AG04450 (cell line): ENCODE measurements at places on chromosomes 7 and 10.

DNA sequence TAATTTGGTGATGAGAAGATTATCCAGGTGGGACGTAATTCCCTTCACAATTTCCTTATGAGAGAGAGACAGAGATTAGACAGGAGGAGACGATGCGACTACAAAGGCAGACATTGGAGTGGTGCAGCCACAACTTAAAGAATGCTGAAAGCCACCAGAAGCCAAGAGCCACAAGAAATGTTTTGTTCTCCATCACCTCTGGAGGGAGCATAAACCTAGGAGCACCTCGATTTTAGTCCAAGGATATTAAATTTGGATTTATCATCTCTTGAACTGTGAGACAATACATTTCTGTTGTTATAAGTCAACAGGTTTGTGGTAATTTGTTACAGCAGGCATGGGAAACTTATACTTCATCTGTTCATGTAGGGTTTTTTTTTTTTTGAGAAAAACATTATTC is 418.9 kb downstream of the DGKB start:
- DNase-seq = no peak

DNA sequence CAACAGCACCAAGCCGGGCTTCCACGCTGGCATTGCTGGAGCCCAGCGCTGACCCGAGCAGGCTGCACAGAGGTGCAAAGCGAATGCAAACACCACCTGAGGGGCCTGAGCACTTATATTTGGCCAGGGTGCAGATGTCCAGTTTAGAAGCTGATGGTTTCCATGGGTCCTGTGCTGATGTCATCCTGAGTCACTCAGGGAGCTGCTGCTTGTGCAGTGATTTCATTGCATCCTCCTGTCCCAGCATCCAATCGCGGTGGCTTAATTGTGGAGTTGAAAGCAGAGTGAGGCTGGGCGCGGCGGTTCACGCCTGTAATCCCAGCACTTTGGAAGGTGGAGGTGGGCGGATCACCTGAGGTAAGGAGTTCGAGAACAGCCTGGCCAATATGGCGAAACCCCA is 410.2 kb upstream of the KLF6 start:
- peak; percentile 20 for DNase-seq

DNA sequence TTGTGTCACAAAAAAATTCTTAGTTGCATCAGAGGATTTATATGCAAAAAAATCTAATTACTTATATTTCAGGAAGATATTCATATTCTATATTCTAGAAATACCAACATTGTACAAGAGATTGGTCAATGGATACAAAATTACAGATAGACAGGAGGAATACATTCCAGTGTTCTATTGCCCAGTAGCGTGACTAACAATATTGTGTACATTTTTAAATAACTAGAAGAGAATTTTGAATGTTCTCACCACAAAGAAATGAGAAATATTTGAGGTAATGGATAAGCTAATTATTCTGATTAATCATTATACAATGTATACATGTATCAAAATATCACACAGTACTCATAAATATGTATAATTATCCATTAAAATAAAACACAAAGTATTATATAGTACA is 253.3 kb downstream of the IPMK start:
- no peak for DNase-seq

- no peak for DNase-seq
These were observed 515.5 kb upstream of the SEMA3D start for GRCh38 chr7:85702348-85702747.

- no peak for DNase-seq
These were observed 41.4 kb downstream of the NRF1 start for GRCh38 chr7:129652914-129653313.

GRCh38 chr7:108461840-108462239 is 5.6 kb upstream of the NRCAM start:
- no peak for DNase-seq

GRCh38 chr7:93921607-93922566 is at the start of gene GNG11:
Gene GNG11, plus strand, starts transcription at chr7:93921735. Its CDS starts 403 bp downstream, at chr7:93922138.
- DNase-seq = no peak

GRCh38 chr10:28139138-28139537 is 140.3 kb upstream of the ODAD2 start:
- no peak for DNase-seq

DNA sequence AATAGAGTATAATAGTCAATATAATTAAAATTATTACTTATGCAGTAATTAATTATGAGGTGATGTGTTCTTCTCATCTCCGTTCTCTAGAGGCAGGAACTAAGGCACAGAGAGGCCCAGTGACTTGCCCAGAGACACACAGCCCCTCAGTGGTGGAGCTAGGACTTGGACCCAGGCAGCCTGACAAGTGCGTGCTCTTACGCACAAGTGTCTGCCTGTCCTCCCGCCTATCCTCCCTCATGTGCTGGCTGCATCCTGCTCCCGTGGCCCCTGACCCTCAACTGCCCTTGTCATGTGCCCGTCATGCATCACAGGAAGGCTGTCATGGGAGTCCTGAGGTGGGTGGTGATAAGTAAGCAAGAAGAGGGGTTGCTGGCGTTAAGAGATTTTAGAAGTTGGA is 14.3 kb downstream of the IL2RA start:
- no peak for DNase-seq
